ENCODE measurements at places on chromosomes 5 and 9.

DNA sequence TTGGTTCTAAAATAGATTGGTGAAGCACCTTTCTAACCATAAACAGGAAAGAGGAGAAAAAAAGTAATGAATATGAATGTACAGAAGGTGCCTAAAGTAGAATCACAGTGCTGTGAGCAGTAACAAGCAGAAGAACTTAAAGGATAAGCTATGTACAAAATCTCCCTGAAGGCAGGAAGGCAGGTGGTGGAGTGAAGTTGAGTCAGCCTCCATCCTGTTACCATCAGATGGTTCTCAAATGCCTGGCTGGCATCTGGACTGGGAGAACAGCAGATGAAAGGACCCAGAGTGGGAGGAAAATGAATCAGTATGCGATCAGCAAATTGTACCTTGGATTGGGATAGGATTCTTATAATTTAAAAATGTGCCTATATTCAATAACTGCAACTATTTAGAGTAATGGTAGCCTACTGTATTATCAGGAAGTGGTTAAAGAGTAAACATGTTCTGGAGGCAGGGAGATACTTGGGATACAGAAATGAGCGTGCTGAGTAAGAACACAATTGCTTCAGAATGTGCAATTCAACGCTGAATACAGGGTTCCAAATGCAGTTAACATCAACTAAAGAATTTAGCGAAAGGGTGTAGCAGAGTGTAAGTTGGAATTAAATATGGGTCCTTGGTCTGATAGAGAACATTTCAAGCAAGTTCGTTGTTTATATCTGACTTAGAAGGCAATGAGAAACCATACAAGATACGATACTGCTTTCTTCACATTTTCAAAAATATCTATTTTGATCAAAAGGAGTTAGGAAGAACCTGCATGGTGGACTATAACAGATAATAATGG lies 21.1 kb upstream of the FER start:
- DNase-seq = no peak

GRCh38 chr9:126499911-126500599 lies 113.7 kb upstream of the LMX1B start:
- DNase-seq = no peak

- DNase-seq = no peak
These were observed 170.1 kb upstream of the ATP10B start for GRCh38 chr5:161022151-161022550.

GRCh38 chr5:42581845-42582244 lies 158.6 kb downstream of the GHR start:
- DNase-seq = no peak

GRCh38 chr5:105587963-105588662 lies 2025.5 kb upstream of the NUDT12 start:
- DNase-seq = no peak

DNA sequence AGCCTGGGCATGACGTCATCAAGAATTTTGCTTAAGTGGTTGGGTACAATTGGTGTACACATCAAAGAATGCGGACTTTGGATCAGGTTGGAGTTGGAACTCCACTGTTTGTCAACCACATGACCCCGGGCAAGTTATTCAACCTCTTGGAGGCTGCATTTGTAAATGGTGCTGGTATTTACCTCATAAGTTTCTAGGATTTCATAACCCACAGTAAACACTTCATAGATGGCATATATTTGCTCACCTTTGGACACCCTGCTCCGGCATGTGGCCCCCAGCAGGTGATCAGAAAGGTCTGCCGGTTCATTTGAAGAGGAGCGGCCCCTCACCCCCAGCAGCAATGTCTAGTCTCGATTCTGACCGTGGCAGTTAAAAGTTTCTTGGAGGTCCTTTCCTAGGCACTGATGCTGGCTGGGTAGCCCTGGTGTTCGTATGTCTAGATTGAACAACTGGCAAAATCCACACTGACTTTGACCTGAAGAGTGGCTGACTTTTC lies 60.6 kb downstream of the IL6ST start:
- no peak for DNase-seq

- no peak for DNase-seq
These were observed 3.7 kb downstream of the ADGRV1 start for GRCh38 chr5:90562341-90562740.

- DNase-seq = no peak
These were observed 76.9 kb upstream of the OLFM1 start for GRCh38 chr9:135010586-135010860.

DNA sequence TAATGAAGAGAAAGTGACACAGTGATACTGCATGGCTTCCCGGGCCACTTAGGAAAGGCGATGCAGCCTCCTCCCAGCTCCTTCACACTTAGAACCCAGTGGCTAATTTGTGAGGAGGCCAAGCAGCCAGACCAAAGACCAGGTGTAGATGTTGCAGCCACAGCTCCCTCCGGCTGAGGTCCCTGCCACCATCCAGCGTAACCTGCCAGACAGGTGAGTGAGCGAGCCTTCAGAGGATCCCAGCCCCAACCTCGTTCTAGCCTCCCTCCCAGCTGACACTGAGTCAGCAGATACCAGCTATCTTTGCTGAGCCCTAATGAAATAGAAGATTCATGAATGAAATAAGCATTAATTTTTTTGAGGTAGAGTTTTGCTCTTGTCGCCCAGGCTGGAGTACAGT lies 59.7 kb downstream of the COL23A1 start:
- DNase-seq = no peak

- DNase-seq = no peak
These were observed 2.3 kb upstream of the SLC12A2 start for GRCh38 chr5:128081111-128081851.

- no peak for DNase-seq
These were observed 172.9 kb downstream of the CFAP90 start for GRCh38 chr5:7678030-7678429.

- no peak for DNase-seq
These were observed 810.5 kb downstream of the DNAH5 start for GRCh38 chr5:13133951-13134350.

GRCh38 chr9:130008538-130008937 lies 34.5 kb downstream of the FNBP1 start:
- no peak for DNase-seq

- no peak for DNase-seq
These were observed 96.5 kb upstream of the PALM2AKAP2 start for GRCh38 chr9:109683521-109683920.

GRCh38 chr5:157369507-157369906 lies 90.5 kb upstream of the NIPAL4 start:
- no peak for DNase-seq

DNA sequence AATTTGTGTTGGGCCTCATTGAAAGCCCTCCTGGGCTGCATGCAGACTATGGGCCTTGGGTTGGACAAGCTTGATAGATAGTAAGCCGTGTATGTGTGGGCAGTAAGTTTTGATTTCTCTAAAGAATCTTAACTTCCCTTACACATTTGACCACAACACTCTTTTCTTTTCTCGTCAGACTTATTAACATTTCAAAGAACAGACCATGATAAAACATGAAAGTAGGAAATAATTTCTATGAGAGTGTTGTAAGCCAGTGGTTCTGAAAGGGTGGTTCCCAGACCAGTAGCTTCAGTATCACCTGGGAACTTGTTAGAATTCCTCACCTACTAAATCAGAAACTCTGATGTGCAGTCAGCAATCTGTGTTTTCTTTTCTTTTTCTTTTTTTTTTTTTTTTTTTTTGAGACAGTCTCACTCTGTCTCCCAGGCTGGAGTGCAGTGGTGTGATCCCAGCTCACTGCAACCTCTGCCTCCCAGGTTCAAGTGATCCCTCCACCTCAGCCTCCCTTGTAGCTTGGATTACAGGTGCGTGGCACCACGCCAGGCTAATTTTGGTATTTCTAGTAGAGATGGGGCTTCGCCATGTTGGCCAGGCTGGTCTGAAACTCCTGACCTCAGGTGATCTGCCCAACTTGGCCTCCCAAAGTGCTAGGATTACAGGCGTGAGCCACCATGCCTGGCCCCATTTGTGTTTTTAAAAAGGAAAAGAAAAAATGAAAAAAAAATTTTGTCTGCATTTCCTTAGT lies 20.0 kb upstream of the GCNT1 start:
- DNase-seq = no peak

GRCh38 chr9:36665921-36666431 lies 93.3 kb downstream of the MELK start:
- no peak for DNase-seq

- DNase-seq = no peak
These were observed 257.6 kb downstream of the RFX3 start for GRCh38 chr9:3268223-3268622.

- DNase-seq = no peak
These were observed 15.3 kb upstream of the TRPM3 start for GRCh38 chr9:71136696-71137095.

- DNase-seq = no peak
These were observed 53.3 kb downstream of the PTPN3 start for GRCh38 chr9:109444771-109445320.

- DNase-seq = no peak
These were observed 90.1 kb upstream of the NEURL1B start for GRCh38 chr5:172550996-172551395.

DNA sequence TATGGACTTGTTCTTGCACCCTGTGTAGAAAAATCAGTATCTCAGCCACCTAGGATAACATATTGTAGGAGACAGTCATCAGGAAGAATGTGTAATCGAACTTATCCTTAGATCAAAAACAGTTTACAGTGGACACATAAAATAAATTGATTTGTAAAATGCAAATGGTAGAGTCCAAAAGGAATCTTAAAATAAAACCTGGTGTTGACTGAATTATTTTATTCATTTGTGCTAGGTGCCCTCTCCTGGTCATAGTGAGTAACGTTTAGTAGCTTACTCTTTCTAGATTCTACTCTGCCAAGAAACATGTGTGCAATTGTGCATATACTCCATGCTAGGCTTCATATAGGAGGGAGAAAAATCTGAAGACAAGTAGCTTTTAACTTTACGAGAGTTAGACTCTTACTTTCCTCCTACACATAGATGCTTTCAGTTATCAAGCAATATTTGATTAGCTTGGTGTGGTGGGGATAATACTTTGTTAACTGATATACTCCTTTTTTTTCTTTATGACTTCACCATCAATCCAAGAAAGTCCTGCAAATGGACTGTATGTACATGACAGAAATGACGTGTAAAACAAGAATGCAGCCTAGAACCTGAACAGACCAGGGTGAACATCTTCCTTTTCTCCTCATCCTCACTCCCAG lies 23.7 kb upstream of the LOX start:
- DNase-seq = no peak

DNA sequence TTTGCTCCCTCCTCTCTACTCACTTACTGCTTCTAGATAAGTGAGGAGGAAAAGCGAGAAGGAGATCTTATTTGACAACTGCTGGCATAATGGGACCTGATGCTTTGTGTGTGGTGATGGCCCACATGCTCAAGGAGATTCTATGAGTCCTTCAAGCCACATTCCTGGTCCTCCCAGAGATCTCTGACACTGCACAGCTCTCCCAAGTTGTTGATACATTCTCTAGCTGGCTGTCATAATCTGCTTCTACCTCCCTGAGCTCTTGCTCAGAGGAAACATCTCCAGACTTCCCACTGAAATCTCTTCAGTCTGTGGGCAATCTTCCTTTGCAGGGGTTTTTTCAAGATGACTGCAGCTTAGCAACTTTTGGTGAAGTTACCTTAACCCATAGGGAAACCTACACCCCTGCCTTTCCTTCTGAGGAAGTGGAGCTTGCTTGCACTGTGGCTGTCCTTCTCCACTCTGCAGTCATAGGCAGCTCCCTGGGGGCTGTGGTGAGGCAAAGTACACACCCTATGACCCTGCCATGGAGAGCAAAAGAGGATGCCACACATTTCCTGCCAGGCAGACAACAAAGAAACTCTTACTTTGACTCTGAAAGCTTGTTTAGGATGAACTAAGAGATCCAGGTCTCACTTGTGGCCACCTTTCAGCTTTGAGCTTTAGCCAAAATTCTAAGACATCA lies 163.8 kb downstream of the TMEM38B start:
- no peak for DNase-seq

Measured in stimulated activated CD8-positive, alpha-beta memory T cell treated with anti-CD3 and anti-CD28 coated beads, Interleukin-12 subunit alpha, Interleukin-12 subunit beta, amount 100 ng/mL, for 1 hour (primary cell).